ENCODE measurements at places on chromosomes 3 and 15. TPM values are rescaled to one million over a fixed set of nuclear protein-coding genes. Genes with fewer than 3 reads are reported as not detected.

The KBTBD13 gene
- not detected for total RNA-seq

The ARPP21 gene
- total RNA-seq: 459 TPM

The SATB1 gene
- 67.7 TPM for total RNA-seq

The GABRR3 gene
- not detected for total RNA-seq

The KLHL40 gene
- 0.41 TPM for total RNA-seq

The ZKSCAN7 gene
- total RNA-seq: 30.2 TPM

The NR2E3 gene
- not detected for total RNA-seq

The DNAH1 gene
- 1.2 TPM for total RNA-seq

The LINGO1 gene
- 32.6 TPM for total RNA-seq

The ATG3 gene
- 51.8 TPM for total RNA-seq

The AGBL1 gene
- total RNA-seq: 1.2 TPM

The EFCC1 gene
- total RNA-seq: 0.41 TPM

The CIAO2A gene
- 44.8 TPM for total RNA-seq

The PEX5L gene
- 40.8 TPM for total RNA-seq
